Foreskin melanocyte (primary cell): ENCODE measurements at places on chromosomes 4 and X.

DNA sequence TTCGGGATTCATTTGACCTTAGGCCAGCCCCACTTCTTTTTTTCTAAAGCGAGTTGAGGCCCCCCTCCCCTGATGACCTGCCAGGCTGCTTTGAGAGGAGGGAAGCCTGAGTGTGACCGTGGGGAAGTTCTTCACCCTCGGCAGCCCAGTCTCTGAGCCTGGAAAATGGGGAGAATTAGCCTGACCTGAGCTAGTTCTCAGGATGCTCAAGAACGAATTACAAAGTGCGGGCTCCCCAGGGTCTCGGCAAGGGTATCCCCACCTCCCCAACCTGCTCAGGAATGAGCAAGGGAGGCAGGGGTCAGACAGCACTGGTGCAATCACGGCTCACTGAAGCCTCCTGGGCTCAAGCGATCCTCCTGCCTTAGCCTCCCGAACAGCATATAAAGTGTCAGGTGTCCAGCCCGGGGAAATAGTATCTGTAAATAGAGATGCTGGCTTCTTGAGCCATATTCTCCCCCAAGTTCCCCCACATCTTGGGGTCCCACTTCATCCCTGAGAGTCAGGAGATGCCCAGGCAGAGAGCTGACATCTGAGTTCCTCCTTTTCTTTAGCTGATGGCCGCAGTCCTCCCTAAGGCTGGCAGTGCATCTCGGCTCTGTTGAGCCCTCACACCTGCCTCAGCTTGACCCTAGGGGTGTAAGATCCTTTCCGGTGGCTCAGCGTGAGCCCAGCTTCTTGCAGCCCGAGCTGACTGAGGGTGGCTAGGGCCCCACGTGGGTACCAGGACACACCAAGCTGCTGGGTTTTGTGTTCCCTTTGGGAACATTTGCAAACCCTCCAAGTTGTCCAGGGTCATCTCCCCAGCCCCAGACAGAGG, 1.6 kb downstream of the DUSP9 start:
- DNase-seq = no peak

GRCh38 chr4:99938243-99938753, 8.1 kb downstream of the DNAJB14 start:
- DNase-seq = no peak

DNA sequence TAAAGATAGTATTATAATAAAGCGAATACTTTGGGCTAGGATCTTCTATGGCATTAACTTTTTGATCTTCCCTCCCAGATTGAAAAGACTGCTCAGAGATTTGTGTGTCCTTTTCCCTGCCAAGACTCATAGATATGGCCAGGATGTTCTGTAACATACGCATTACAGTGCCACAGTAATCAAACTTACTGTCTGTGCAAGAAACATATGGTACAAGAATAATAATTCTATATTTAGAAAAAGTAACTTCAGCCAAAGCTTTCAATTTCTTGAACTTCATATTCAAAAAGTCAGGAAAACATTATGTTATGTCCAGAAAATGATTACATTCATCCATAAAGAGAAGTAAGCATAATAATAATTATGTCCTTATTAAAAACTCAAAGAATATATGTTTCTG, 100.9 kb upstream of the GUCY1A1 start:
- DNase-seq = no peak

DNA sequence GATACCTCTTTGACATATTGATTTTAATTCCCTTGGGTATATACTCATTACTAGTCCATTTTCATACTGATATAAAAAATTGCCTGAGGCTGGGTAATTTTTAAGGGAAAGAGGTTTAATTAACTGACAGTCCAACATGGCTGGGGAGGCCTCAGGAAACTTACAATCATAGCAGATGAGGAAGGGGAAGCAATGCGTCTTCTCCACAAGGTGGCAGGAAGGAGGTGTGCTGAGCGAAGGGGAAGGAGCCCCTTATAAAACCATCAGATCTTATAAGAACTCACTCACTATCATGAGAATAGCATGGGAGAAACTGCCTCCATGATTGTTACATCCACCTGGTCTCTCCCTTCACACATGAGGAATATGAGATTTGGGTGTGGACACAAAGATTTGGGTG, 42.4 kb downstream of the MSX1 start:
- no peak for DNase-seq

GRCh38 chr4:4985036-4985435, 34.2 kb downstream of the CYTL1 start:
- no peak for DNase-seq

DNA sequence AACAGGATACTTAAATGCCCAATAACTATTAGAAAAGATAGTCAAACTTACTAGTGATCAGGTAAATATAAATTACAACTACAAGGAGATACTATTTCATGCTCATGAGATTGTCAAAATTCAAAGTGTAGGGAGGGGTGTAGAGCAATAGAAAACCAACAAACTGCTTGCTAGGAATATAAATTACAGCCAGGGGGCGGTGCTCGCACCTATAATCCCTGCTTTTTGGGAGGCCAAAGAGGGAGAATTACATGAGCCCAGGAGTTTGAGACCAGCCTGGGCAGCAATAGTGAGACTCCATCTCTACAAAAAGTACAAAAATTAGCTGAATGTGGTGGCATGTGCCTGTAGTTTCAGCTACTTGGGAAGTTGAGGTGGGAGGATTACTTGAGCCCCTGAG, 556.5 kb upstream of the NR3C2 start:
- no peak for DNase-seq

DNA sequence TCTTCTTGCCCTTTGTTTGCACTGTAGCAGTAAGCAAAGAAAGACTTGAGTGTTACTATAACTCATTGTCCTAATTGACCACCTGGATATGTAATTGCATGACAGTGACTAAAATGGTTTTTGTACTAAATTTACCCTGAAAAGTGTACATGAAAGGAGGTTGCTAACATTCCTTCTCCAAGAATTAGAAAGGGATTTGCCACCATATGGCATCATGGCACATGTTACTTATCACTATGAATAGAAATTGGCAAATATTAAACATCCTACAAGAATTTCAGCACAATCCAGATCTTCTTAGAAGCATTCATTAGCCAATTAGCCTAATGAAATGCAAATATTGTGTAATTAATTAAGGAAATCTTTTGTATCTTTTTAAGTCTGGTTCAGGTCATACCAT, 834.2 kb downstream of the STPG2 start:
- no peak for DNase-seq

GRCh38 chr4:127239902-127240763, 392.6 kb upstream of the INTU start:
- DNase-seq = no peak

DNA sequence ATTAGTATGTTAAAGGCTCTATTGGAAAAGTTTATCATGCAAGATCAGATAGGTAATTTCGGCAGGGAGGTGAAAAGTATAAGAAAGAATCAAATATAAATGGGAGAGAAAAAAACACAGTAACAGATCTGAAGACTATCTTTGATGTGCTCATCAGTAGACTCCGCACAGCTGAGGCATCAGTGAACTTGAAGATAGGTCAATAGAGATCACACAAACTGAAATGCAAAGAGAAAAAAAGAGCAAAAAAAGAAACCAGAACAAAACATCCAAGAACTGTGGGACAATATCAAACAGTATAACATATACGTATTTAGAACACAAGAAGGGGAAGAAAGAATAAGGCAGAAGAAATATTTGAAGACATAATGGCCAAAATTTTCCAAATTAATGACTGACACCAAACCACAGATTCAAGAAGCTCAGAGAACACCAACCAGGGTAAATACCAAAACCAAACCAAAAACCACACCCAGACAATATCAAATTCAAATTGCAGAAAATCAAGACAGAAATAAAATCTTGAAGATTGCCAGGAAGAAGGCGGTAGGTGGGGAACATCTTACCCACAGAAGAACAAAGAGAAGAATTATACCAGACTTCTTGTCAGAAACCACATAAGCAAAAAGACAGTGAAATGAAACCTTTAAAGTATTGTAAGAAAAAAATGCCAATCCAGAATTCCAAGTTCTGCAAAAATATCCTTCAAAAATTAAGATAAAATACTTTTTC, 29.1 kb downstream of the PFKFB1 start:
- DNase-seq = no peak

DNA sequence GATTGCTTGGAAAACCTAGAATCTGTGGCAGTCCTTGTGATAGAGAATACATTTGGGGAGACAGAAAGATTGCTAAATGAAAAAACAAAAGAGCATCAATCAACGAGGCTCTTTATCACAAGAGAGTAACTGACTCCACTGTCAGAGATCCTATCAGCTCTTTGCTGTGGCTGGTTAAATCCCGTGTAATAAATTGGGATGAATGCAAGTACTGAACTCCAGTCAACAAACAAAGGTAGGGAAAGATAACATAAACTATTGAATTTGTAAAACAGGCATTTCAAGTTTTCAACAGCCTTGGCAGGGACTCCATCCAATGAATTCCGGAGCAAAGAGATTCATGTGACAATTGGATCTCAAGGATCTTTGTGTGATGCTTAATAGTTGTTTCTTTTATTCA, 21.3 kb downstream of the MMRN1 start:
- no peak for DNase-seq

DNA sequence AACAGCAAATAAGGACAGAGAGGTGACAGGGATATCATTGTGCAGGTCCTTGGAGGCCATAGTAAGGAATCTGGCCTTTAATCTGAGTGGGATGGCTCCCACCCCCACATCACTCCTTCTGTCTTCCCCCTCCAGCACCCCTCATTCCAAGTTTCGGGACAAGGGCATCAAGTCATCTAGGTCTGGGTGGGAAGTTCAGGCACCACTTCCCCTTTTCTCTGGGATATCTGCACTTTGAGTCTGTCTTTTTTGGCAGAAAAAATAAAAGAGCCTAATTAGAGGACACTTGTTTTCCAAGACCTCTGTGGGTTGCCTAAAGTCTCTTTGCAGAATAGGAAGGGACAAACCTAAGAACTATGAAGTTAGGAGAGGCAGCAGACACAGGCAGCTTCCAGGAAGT, 60.1 kb downstream of the FUNDC1 start:
- DNase-seq = no peak

DNA sequence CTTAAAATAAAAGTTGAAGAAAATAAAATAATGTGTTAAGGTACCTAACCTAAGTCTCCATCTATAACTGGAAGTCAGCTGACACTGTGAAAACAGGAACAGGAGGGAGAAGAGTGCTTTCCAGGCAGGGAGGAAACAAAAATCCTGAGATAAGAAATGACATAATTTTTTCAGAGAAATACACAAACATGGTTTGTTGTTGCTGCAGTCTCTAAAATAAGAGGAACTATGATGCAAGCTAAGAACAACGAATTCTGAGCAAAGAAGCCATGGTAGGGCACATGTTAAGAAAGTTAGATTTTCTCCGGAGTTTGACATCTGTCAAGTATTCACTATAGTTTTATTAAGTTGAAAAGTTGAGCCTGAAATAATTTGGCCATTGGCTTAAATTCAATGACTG, 26.9 kb downstream of the PAPSS1 start:
- DNase-seq = no peak

- no peak for DNase-seq
Observed at GRCh38 chrX:119636419-119636818, 30.2 kb upstream of the NKRF start.

GRCh38 chrX:130120746-130121504, 10.6 kb upstream of the ELF4 start:
- DNase-seq = peak; percentile 47

DNA sequence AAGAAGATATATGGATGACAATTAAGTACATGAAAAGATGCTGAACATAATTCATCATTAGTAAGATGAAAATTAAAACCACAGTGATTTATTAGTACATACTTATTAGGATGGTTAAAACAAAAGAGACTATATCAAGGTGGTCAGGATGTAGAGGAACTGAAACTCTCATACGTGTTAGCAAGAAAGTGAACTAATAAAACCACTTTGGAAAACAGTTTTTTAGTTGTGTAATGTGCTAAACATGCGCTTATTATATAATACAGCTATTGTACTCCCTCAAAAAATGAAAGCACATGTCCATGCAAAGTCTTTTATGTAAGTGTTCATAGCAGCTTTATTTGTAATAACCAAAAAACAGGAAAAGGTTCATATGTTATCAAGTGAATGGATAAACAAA, 89.9 kb upstream of the KCTD8 start:
- DNase-seq = no peak

DNA sequence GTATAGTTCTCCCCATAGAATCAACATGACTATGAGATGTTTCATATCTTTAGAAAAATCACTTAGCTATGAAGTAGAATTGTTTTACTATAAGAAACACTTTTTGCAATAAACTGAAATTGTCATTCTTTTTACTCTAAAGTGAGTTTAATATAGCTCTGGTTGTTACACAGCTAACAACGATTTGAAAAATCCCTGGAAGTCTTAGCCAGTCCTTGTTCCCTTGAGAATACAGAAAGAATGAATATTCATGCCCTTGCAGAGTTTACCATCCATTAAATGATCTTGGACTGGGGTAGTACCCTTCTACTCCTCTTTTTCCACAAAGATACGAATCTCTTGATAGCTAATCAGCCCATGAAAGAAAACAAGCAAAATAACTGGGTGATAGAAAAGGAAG, 141.8 kb downstream of the JADE1 start:
- DNase-seq = no peak

- DNase-seq = no peak
Observed at GRCh38 chr4:2799971-2800690, 7.2 kb downstream of the SH3BP2 start.

- DNase-seq = no peak
Observed at GRCh38 chr4:23878912-23879732, 10.7 kb downstream of the PPARGC1A start.

- no peak for DNase-seq
Observed at GRCh38 chrX:16240231-16240905, 73.1 kb downstream of the MAGEB17 start.

GRCh38 chr4:3792813-3793212, 26.6 kb downstream of the ADRA2C start:
- no peak for DNase-seq

DNA sequence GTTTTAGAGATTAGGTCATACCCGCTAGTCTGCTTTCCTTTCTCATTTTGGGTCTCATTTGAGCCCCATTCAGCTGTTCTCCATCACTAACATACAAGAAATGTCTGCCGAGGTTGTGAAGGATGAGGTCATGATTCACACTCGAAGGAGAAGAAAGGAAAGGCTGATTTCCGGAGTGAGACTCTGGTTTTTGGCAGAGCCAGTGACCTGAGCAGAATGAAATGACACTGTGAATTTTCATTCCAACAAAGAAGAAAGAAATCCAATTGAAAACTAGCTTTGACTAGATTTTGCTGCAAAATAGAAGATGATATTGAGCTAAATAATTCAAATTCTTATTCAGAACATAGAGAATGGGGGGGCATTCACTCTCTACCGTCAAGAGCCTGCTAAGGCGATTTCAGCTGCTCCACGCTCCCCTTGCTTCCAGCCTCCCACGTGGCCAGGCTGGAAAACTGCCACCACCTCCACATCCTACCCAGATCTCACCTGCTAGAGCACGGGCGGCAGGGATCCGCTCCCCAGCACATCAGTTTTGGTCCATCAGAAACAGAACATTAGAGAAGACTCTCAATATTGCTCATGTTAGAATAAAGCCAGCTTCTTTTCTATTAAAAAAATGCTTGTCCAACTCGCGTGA, 39.0 kb downstream of the F11 start:
- no peak for DNase-seq

DNA sequence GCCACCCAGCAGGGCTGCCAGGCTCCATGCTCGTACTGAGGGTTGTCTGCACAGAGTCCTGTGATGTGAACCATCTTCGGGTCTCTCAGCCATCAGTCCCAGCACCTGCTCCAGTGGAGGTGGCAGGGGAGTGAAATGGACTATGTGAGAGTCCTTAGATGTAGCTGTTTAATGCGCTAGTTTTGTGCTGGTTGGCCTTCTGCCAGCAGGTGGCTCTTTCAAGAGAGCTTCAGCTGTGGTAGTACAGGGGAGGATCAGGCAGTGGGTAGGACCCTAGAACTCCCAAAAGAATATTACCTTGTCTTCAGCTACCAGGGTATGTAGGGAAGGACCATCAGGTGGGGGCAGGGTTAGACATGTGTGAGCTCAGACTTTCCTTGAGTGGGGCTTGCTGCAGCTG, 1066.0 kb downstream of the GLUD2 start:
- no peak for DNase-seq
